ENCODE measurements at places on chromosomes 4 and X.

- DNase-seq = peak; percentile 35
These were observed 43.2 kb downstream of the ZBTB49 start for GRCh38 chr4:4333265-4333706.

DNA sequence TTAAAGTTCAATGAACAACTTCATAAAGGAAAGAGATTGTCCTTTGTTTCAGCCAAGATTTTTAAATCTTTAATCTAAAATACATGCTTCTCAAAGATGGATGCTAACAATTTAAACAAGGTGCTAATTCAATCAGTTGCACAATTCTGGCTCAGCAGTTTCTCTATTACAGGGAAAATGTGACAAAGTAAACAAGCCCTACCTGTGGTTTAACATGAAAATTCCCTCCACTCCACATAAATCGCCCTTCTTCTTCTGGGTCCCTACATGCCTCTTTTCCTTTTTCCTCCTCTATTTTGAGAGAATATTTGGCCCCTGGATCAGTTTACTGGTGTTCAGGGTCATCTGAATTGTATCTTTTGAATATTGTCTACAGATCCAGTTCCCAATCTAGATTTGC lies 80.6 kb downstream of the FRYL start:
- no peak for DNase-seq

- DNase-seq = no peak
These were observed 47.9 kb downstream of the ZNF827 start for GRCh38 chr4:145890689-145891088.

- no peak for DNase-seq
These were observed 146.3 kb upstream of the LEF1 start for GRCh38 chr4:108314900-108315589.

DNA sequence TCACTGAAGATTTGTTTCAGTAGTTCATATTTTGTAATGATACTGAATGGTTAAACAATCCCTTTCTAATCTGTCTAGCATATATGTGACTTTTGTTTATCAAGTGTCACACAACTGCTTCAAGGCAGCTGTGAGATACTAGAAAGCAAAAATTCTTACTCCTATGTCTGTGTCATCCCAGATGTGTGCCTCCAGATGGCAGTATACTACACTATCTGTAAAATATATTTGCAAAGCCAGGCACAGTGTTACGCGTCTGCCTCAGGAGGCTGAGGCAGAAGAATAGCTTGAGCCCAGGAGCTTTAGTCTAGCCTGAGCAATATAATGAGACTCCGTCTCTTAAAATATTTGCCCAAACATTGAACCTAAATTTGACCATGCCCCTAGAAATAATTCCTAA lies 4.0 kb downstream of the NUDT10 start:
- peak; percentile 10 for DNase-seq

- peak; percentile 50 for DNase-seq
These were observed 11.4 kb upstream of the NKRF start for GRCh38 chrX:119617517-119618164.

GRCh38 chr4:105709081-105709450 lies 482 bp downstream of the GSTCD start:
- DNase-seq = peak; percentile 15

DNA sequence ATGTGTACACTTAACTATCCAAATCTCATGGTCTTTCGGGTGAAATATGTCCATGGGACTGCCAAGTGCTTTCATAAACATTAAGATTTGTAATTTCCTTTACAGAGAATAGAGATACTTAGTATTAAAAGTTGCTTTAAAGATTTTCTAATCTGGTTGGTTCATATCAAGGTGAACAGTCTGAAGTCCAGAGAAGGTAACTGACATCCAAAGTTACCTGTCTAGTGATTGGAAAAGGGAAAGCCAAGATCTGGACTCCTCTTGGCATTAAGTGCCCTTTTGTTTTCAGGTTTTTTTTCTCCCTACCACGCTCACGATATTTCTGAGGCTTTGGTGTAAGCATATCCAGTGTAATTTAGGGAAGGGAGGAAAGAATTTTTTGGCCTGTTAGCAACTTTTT lies 5.0 kb downstream of the SMAD1 start:
- no peak for DNase-seq

DNA sequence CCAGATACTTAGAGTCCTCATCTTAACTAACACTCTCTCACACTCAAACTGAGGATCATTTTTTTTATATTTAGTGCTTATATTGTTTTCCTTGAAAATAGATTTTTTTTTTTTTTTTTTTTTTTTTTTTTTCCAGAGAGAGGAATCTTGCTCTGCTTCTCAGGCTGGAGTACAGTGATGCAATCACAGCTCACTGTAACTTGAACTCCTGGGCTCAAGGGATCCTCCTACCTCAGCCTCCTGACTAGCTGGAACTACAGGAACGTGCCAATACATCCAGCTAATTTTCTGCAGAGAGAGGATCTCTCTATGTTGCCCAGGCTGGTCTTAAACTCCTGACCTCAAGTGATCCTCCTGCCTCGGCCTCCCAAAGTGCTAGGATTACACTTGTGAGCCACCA lies 650.3 kb upstream of the ATOH1 start:
- no peak for DNase-seq

GRCh38 chr4:165129924-165130323 lies 17.3 kb upstream of the TMEM192 start:
- no peak for DNase-seq

- DNase-seq = no peak
These were observed 57.3 kb downstream of the RASL11B start for GRCh38 chr4:52919461-52919860.

- DNase-seq = no peak
These were observed 9.9 kb downstream of the NSG1 start for GRCh38 chr4:4396628-4397440.

GRCh38 chrX:132665676-132666075 lies 176.8 kb upstream of the MBNL3 start:
- DNase-seq = no peak

- no peak for DNase-seq
These were observed 8.4 kb downstream of the HS3ST1 start for GRCh38 chr4:11420327-11420726.

DNA sequence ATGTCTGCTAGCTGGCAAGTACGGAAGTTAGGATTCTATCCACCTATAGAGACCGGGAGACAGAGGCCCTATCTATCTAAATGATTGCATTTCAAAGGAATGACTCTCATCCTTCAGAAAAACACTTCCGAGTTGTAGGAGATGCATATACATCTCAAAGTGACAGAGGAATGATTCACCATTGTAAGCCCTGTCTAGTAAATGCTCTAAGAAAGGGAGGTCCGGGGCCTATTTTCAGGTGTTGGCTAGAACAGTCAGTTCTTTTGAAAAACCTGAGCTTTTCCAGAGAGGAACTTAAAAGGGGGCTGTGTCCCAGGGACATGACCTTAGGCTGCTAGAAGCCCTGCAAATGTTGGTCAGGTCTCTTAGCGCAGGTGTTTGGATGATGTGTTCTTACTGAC lies 262.9 kb upstream of the IL1RAPL1 start:
- no peak for DNase-seq

DNA sequence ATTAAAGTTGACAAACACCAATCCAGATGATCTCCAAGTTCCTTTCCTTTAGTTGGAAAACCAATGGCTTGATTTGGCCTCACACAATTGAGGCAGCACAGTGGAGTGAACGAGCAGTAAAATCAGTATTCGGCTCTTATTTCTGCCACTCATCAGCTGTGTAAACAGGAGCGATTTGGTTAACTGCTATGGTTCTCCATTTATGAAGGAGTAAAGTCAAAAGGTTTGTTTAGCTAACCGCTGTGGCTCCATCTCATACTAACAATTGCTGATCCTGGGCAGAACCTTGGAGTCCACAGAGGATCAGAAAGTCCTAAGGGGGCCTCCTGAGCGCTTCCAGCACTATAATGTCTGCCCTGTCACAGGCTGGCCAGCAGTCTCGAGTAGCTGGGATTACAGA lies 54.5 kb upstream of the EXOC1L start:
- no peak for DNase-seq

GRCh38 chr4:42747971-42748370 lies 91.1 kb upstream of the ATP8A1 start:
- DNase-seq = peak; percentile 30

DNA sequence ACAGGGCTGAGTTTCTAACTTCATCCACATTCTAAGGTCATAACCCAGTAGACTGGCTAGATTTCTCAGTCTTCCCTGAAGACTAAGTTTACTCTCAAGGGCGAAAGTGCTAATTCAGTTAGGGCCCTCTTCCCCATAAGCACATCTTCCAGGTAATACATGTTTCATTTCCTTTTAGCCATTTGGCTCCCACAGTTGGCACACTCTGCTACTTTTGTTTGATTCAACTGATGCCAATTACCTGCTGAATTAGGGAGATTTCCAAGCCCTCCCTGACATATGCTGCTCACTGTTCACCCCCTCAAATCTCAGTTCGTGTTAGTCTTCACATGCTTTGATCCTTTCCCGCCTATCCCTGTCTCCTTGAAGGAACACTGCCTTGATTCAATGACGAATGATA lies 17.0 kb upstream of the WDR17 start:
- DNase-seq = no peak

- no peak for DNase-seq
These were observed 411.9 kb downstream of the TRIML1 start for GRCh38 chr4:188551156-188551555.

- no peak for DNase-seq
These were observed 26.3 kb upstream of the ZMAT1 start for GRCh38 chrX:101958139-101958538.

DNA sequence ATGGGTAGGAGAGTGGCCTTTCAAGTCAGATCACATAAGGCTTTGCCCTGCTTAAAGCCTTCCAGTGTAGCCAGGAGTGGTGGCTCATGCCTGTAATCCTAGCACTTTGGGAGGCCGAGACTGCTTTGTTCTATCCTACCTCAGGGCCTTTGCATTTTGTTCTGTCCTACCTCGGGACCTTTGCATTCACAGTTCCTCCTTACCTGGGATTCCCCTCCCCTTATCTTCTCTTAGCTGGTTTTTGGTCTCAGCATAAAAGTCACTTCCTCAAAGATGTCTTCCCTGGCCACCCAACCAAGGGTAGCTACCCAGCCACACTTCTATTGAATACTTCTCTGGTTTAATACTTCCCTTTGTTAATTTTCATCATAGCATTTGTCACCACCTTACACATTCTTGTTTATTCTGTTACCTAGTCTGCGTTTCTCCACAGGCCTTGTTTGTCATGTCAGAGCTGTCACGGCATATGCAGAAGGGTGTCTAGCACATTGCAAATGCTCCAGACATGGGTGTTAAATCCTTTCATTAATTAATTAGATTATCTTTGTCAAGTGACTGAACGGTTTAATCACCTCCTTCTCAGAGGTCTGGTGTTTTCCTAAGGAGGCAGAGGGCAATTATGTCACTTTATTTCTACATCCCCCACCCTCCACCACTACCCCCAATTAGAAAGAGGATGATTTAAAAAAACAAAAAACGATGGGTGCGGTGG lies 11.3 kb upstream of the SETD7 start:
- DNase-seq = no peak

DNA sequence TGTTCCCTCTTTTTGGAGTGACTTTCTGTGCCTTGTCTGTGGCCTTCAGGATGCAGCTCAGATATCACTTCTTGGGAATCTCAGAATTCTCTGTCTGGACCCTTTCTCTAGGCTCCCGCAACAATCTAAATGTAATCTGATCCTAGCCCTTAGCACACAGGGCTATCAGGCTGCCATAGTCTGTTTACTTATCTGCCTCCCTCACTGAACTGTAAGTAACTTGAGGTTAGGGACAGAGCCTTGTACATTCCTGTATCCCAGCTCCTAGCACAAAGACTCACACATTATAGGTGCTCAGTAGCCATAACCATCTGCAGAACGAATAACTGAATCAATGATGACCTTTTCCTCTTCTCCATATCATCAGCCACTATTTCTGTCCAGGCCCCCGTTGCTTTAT lies 69.5 kb downstream of the RTL9 start:
- no peak for DNase-seq

- DNase-seq = no peak
These were observed 7.9 kb upstream of the FAM13A start for GRCh38 chr4:89064848-89065247.

GRCh38 chrX:5807181-5807580 lies 421.5 kb downstream of the NLGN4X start:
- no peak for DNase-seq

- no peak for DNase-seq
These were observed 14.7 kb downstream of the YY2 start for GRCh38 chrX:21870494-21870893.

DNA sequence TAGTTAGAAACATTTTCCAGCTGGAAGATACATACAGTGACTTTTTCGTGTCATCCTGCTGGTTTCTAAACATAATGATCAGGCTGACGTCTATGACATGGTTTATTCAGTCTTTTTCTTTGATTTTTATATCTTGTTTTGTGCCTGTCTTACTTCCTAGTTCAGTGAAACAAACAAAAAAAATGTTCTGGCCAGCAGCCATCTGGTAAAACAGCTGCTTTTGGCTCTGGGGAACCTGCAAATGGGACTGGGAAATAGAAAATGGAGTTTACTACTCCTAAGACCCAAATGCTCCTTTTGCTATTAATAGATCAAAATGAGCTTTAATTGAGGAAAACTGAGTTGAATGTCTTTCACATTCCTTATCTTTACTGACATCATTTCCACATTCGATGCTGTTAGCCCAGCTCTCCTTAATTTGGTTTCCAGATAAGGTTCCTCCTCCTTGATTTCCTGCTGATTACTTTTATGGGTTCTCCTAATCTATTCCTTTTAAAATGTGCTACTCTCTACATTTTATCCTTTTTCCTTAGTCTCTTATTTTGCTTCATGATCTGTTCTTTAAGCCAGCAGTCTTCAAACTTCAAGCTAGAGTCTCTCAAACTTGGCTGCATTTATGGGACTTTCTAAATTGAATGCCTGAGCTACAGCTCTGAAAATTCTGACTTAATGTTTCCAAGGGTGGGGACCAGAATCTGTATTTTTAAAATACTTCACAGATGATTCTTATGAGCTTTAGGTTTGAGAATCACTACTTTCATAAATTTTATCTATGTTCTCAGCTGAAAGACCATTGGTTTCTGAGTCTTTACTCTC lies 499.5 kb downstream of the ANKRD50 start:
- no peak for DNase-seq

- DNase-seq = no peak
These were observed 120.6 kb upstream of the MID1 start for GRCh38 chrX:10741003-10741402.

- DNase-seq = no peak
These were observed 4.5 kb upstream of the FGF16 start for GRCh38 chrX:77442728-77443127.

DNA sequence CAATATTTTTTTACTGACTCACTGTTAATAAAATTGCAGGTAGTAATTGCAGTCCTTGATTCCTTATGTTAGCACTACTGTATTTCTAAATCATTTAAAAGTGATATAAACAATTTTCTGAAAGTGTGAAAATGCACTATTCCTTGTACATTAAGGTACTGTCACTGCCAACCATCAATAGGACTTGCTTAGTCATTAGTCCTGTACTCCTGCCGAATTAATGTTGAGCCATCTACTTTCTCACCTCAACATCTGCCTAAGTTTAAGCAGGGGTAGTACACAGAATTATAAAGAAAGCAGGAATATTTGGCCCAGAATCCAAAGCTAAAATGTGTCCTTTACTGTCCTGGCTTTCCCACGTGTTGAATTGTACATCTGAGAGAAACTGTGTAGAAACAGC lies 87.0 kb upstream of the TRPC3 start:
- no peak for DNase-seq

GRCh38 chrX:140180585-140180984 lies 215.3 kb upstream of the CXorf66 start:
- no peak for DNase-seq

GRCh38 chrX:39898147-39898546 lies 199.6 kb downstream of the BCOR start:
- no peak for DNase-seq

Measured in suppressor macrophage treated with lipopolysaccharide for 4 hours (primary cell).